ENCODE measurements at places on chromosomes 4 and X. TPM values are rescaled to one million over a fixed set of nuclear protein-coding genes. Genes with fewer than 3 reads are reported as not detected.

FAM114A1 gene
- total RNA-seq = 27.2 TPM

GUCY1B1 gene
- 19.8 TPM for total RNA-seq

HEPH gene
- total RNA-seq = 8.2 TPM

NLGN3 gene
- 0.20 TPM for total RNA-seq

NR0B1 gene
- not detected for total RNA-seq

Measured in upper lobe of left lung (tissue), 6 donors.